ENCODE measurements at places on chromosomes 11 and 22.
A peak's percentile ranks its signal among the peaks of the same experiment; 100 is the strongest.

- no peak for DNase-seq
These were observed 768.8 kb downstream of the NTM start for GRCh38 chr11:132139181-132139580.

- DNase-seq, result no peak
These were observed 4.6 kb downstream of the GNB1L start for GRCh38 chr22:19849835-19850762.

DNA sequence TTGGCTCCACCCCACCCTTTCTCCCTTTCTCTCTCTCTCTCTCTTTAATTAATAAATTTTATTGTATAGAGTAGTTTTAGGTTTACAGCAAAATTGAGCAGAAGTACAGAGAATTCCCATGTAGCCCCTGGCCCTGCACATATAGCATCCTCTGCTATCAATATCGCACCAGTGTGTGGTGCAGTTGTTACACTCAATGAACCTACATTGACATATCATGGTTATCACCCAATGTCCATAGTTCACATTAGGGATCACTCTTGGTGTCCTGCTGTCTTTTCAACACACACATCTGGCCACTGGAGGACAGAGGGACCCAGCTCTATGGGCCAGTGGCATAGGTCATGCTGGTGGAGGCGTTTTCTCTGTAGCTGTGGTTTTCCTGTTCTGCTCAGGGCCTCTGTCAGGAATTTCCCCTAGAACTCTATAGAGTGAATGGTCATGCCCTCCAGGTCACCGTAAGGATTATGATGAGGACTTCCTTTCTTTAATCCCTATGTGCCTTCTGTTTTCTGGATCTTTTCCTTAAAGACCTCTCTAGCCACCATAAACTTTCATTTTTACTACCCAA lies 98.2 kb upstream of the NAV2 start:
- DNase-seq, result no peak

GRCh38 chr11:46353698-46354097 lies 6.4 kb downstream of the DGKZ start:
- no peak for DNase-seq

- no peak for DNase-seq
These were observed 20.6 kb upstream of the VSIG10L2 start for GRCh38 chr11:125925247-125925740.

DNA sequence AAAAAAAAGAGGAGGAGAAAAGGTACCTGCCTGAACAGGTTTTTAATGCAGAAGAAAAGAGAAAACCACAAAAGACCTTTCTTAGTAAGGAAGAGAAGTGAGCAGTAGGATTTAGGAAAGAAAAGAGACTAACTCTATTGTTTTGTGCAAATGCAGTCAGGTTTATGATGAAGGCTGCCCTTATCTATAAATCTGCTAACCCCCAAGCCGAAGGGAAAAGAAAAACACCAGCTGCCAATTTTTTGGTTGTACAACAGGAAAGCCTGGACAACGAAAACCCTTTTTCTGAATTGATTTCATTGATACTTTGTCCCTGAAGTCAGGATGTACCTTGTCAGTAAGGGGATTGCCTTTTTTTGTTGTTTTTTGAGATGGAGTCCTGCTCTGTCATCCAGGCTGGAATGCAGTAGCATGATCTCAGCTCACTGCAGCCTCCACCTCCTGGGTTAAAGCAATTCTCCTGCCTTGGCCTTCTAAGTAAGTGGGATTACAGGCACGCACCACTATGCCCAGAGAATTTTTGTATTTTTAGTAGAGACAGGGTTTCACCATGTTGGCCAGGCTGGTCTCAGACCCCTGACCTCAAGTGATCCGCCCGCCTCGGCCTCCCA lies 21.2 kb downstream of the POLD4 start:
- no peak for DNase-seq

- DNase-seq, result peak; percentile 69
These were observed 3.6 kb upstream of the WT1 start for GRCh38 chr11:32438866-32439489.

- DNase-seq, result no peak
These were observed 68.9 kb downstream of the ARFGAP2 start for GRCh38 chr11:47107744-47108143.

GRCh38 chr11:65504674-65505465 lies 6.0 kb downstream of the MALAT1 start:
- no peak for DNase-seq

DNA sequence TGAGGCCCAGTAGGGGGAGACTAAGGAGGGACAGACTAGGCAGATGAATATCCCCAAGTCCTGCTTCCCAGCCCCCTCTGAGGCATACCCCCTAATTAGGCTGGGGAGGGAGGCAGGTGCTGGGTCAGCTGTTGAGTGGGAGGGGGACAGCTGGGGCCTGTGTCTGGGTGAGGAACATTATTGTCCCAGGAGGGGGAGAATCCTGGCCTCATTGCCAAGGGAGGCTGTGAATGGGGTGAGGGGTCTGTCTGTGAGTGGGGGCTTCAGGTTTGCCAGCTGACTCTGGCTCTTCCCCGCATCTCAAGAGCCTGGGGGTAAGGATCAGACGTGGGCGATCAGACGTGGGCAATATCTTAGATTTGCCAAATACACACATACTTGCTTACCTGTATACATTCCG lies 2.1 kb downstream of the INPPL1 start:
- peak; percentile 23 for DNase-seq

DNA sequence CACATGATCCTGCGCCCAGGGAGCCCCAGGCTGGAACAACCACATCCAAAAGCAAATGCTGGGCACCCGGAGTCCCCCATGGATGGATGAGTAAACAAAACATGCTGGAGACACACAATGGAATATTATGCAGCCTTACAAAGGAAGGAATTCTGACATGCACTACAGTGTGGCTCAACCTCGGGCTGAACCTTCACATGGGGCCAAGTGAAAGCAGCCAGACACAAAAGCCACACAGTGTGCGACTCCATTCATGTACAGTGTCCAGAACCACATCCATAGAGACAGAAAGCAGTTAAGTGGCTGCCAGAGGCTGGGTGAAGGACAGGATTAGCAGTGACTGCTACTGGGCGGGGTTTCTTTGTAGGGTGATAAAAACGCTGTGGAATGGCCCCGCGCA lies 10.1 kb downstream of the POLR3H start:
- DNase-seq, result no peak

DNA sequence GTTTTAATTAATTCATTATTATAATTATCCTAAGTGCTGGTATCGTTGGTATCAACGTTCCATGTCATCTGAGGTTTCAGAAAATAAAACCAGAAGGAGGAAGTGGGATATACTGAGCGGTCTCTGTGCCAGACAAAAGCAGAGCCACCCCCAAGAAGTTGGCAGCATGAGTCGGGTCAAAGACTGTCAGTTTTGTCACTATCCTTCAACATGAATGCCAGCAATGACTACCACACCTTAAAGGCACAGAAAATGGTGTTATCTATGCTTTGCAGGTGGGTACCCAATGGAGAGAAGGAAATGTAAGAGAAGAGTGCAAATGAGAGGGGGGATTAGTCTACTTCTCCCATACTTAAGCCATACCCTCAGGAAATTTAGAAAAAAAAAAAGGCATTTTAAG lies 408.5 kb downstream of the OPCML start:
- DNase-seq, result no peak

DNA sequence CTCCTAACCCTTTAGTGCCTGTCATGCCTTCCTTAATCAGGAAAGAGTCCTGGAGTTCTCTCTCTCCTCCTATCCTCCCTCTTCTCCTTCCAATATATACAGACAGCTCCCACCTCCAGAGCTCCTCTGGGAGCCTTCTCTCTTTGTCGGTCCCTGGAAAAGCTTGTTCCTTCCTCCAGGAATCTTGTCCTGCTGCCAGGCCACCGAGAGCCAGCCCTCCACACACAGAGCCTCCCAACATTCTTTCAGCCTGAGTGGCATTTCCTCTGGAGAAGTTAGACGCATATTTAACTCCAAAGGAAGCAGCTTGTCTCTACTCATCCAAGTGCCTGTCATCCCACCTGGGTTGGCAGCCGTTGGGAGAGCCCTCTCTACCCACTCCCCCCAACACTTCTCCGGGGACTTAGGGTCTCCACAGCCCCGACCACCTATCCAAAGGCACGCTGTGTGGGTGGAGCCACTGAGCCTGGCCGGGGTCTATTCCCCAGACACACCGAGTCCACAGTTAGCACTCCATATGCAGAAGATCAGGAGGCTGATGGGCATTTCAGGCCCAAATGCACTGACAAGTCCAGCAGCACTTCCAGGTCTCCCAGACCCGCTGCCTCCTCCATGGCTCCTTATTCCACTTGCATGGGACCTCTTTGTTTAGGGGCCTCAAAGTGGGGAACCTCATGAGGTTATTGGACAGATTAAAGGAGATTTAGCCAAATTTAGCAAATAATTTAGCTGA lies 31.1 kb downstream of the DKK3 start:
- peak; percentile 33 for DNase-seq
